NCI-H1417 treated with DMSO at 0.1 percent for 48 hours (cell line): ENCODE measurements at places on chromosomes 16 and 17.

DNA sequence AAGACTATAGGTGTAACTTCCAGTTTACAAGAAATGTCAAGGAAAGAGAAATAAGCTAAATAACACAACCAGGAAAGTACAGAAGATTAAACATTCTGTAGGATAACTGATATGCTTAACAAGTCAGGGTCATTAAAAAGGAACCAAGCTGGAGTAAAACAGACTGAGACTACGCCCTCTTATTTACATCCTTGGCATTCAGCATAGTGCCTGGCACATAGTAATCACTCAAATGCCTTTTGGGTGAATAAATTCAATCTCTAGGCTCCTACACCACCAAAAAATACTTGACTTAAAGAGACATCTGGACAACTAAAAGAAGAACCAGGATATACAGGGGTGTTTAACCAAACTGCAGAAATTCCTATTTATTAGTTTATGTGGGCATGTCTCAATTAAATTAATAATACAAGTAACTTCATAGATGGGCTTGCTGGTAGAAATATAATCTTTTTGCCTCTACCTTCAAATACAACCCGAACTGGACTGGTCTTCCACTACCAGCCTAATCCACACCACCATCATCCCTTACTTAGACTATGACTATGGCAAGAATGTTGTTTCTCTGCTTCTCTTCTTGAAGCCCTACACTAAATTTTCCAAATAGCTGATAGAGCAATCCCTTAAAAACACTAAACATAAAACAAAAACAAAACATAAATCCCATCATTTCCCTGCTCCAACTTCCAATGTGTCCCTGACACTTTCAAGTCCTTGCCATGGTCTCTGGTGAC lies 47.7 kb upstream of the ULK2 start:
- no peak for DNase-seq

GRCh38 chr17:42882166-42882565 lies 18.4 kb upstream of the G6PC1 start:
- no peak for DNase-seq

GRCh38 chr17:55434721-55435120 lies 13.1 kb upstream of the MMD start:
- DNase-seq: no peak

GRCh38 chr17:49969795-49970389 lies 902 bp downstream of the DLX4 start:
- no peak for DNase-seq

- DNase-seq: no peak
These were observed 36.9 kb upstream of the CPHXL start for GRCh38 chr16:75763204-75763603.

DNA sequence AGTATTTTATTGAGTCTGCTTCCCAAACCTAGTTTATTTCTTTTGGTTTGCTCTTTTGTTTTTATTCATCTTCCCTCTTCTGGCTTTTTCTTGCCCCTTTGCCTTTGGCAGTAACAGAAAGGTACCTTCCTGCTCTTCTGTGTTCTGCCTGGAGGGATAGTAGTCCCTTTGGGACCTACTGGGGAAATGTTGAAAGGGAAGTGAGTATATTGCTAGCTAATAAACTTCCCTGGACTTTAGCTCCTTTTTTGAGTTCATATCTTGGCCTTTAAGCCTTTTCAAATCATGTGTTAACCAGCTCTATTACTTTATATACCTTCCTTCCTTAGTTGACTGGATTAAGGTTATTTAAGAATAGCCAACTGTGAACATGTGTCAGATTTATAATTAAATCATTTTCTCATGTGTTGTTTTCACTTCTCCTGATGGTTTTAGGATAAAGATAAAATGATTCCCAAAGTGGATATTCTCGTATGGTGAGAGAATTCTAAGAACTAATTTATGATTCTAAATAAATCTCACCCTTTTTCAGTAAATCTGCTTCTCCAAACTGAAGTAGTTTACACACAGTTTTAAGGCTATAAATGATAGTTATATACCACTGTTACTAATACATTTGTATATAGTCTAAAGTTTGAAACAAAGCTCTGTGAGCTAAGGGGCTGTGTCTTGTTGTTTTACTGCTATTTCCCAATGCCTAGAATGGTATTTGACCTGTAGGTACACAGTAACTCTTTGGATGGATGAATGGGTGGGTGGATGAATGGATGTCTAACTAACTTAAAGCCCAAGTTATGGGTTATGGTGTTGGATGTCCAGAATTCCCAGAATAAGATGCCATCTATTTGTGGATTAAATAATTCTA lies 45.7 kb downstream of the OMG start:
- no peak for DNase-seq

DNA sequence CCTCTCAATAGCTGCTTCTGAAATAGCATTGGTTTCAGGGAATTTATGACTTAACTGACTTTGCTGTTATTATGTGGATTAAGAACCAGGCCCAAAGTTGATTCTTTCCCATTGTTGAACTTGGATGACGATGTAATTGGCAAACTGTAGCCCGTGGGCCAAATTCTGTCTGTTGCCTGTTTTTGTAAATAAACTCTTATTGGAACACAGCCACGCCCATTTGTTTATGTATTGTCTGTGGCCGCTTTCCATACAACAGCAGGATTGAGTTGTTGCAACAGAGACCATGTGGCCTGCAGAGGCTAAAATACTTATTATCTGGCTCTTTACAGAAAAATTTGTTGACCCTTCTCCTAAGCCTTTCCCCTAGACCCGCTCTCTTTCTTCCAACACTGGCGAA lies 31.6 kb downstream of the NTN1 start:
- DNase-seq: no peak

GRCh38 chr17:50076591-50077235 lies 18.4 kb upstream of the PDK2 start:
- no peak for DNase-seq

GRCh38 chr17:79728169-79728907 lies 2.4 kb upstream of the ENPP7 start:
- DNase-seq: peak; percentile 11

GRCh38 chr17:3888343-3889171 lies 4.3 kb downstream of the CAMKK1 start:
- no peak for DNase-seq

DNA sequence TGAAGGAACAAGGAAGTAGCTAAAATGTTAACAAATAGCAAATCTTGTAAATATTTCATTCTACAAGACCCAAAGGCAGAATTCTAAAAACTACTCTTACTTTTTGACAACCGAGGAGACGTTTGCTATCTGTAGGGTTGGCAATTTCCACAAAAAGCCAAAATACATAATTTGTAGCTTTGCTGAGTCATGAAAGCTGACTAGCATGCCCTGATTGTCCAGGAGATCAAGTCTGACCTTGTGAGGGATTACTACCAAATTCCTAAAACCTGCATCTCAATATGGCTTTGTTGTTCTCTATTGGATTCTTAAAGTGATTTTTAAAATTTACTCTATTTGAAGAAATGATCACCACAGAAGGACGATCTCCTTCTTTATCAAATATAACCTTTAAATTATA lies 10.8 kb downstream of the DNAJA2 start:
- no peak for DNase-seq

- no peak for DNase-seq
These were observed 2.7 kb upstream of the ZC3H7A start for GRCh38 chr16:11799509-11800381.

- no peak for DNase-seq
These were observed 194.4 kb downstream of the MAP2K6 start for GRCh38 chr17:69608808-69609472.

DNA sequence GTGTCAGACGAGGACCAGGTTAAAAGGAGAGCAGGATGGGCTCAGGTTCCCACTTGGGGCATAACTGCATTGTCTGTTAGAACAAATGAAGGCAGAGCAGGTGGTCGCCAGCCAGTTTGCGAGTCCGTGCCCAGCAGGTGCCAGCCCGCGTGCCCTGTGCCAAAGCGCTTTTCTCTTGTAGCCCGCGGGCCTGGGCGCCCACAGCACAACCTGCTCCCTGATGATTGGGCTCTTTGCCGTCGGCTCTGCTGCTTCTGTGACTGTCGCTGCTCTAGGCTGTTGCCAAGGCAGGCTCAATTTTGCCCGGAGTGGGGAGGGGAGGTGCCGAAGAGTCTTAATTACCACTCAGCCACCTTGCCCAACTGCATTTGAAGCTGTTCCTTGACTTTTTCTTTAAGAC lies 21.1 kb downstream of the KNOP1 start:
- peak; percentile 18 for DNase-seq

- DNase-seq: no peak
These were observed 11.1 kb downstream of the PIMREG start for GRCh38 chr17:6455321-6455705.

DNA sequence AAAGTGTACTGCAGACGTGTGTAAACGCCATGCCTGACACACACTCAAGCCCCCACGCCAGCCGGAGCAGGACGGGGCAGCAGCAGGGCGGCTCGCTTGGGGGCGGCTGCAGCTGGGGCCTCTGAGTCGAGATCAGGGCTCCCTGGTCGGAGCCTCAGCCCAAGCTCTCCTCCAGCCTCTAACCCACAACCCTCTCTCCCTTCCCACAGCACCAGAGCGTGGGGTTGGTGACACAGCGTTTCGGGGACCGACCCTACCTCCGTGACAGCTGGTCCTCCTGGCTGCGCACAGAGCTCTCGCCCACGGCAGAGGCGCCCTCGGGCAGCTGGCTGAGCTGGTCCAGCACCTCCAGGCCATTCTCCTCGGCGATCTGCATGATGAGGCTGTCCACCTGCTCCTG lies 11.2 kb downstream of the CHMP1A start:
- DNase-seq: no peak

- DNase-seq: no peak
These were observed 45.8 kb upstream of the STAC2 start for GRCh38 chr17:39271546-39271945.

DNA sequence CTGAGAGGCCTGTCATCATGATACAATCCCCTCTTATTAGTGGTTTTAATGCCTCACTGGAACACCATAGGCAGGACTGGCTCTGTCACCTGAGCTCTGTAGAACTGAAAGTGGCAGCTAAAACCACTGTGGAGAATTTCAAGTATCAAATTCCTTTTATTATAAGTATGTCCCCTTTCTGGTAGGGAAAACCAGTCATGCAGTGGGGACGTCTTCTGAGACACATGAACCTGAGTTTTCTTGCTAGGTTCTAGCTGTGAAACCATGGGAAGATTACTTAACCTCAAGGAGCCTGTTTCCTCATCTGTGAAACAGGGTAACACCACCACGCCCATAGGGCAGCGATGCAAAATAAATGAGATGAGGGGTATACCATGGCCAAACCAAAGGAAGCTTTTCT lies 4.7 kb downstream of the VAC14 start:
- no peak for DNase-seq

DNA sequence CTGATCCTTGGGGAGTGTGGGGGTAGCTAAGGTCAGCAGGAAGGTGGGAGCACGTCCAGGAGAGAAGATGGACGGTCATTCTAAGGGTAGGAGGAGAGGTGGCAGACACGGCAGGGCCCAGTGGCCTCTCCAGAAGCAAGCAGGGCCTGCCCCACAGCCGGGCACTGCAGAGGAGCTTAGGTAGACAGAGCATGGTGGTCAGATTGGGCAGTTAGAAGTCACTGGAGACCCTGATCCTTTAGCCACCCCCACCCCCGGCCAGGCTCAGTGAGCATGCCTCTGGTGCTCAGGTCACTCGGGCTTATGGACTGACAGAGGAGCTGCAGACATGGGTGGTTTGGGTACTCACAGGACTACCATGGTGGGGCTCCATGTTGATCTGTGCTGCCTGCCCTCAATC lies 26.3 kb downstream of the NLRP1 start:
- DNase-seq: no peak

- DNase-seq: no peak
These were observed 3.0 kb downstream of the EME1 start for GRCh38 chr17:50375858-50376538.

DNA sequence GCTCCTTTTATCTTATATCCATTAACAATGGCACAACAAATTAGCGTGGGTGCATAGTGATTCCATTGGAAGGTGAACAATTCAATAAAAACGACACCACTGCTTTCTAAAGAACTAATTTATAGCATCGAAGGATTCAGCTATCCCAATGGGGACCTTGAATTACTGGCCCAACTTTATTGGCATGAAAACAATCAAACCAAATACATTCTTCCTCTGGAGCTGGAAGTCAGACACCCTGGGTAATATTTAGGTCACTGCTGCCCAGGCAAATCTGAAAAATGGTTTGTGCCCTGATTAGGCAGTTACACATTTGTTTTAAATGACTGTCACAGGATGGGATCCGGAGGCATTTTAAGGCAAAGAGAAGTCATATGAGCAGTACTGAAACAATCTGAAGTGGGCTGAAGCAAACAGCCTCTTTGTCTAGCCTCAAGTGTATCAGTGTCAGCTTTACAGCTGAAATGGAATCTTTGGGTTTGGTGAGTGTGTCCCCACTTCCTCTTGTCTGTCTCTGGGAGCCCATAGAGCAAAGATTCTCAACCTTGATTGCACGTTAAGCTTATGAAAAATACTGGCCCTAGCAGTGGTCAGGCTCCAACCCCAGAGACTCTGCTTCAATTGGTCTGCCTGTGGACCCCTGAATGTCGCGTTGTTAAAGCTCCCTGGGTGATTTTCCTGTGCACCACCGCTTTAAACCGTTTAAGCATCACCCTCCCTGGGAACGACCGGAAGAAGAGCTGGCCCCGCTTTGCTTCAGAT lies 30.3 kb downstream of the CDK5R1 start:
- DNase-seq: no peak

DNA sequence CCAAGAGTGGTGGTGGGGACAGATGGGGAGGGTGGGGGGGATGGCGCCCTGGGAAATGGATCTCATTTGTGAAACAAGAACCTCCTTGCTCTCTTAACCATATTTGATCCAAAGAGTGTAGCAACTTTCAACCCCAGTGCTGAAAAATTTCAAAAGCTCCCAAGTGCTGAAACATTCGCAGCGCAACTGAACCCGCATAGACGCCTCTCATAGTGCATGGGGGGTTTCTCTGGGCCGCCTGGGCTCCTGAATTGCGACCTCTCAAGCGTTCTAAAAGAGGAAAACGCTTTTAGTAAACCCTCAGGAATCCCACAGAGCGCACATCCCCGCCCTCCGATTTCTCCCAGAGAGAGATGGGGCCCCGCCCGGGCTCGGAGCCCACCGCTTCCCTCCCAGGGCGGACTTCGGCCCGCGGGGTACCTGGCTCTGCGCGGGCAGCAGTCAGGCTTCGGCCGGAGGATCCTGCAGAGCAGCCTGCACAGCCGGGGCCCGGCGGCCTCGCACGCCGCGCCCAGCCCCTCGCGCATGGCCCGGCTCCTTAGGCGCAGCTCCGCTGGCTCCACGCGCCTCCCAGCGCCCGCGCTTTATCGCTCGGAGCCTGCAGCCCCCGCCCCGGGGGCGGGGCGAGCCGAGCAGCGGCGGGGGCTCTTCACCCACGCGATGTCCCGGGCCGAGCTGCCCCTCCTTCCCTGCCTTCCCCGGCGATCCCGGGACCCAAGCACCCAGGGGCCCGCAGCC lies 7.0 kb downstream of the NOS2 start:
- no peak for DNase-seq

DNA sequence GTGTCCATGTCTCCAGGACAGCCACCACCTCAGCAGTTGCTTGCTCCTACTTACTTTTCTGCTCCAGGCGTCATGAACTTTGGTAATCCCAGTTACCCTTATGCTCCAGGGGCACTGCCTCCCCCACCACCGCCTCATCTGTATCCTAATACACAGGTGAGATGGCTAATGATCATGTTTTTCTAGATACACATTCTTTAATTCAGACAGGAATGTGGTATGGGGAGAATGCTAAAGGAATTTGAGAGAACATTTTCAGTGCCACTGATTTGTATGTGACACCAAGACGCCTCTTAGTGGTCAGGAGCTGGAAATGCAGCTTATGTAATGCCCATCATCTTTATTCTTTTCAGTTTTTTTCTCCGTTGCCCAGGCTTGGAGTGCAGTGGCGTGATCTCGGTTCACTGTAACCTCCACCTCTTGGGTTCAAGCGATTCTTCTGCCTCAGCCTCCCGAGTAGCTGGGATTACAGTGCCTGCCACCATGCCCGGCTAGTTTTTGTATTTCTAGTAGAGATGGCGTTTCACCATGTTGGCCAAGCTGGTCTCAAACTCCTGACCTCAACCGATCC lies 8.9 kb upstream of the RAPGEFL1 start:
- DNase-seq: no peak
